ENCODE measurements at places on chromosomes 2 and 18. TPM values are rescaled to one million over a fixed set of nuclear protein-coding genes. Genes with fewer than 3 reads are reported as not detected.

ASXL3 gene
- total RNA-seq, result not detected

PROKR1 gene
- total RNA-seq, result not detected

STARD7 gene
- 170 TPM for total RNA-seq

PSMA8 gene
- total RNA-seq, result not detected

DLX1 gene
- total RNA-seq, result under 0.01 TPM

G6PC2 gene
- not detected for total RNA-seq

RTP5 gene
- total RNA-seq, result not detected

FAM228A gene
- 0.28 TPM for total RNA-seq

RNMT gene
- total RNA-seq, result 12.5 TPM

VWC2L gene
- not detected for total RNA-seq

WNT6 gene
- total RNA-seq, result not detected

CERKL gene
- total RNA-seq, result not detected

ASB3 gene
- total RNA-seq, result 23.8 TPM

COBLL1 gene
- total RNA-seq, result 5.7 TPM

MOB1A gene
- total RNA-seq, result 77.2 TPM

GKN2 gene
- total RNA-seq, result not detected

POTEI gene
- total RNA-seq, result 0.09 TPM

CIDEA gene
- total RNA-seq, result 0.81 TPM

DYSF gene
- total RNA-seq, result 87.3 TPM

FBXO48 gene
- 0.28 TPM for total RNA-seq

DCDC2C gene
- total RNA-seq, result not detected

VWA3B gene
- total RNA-seq, result not detected

ERMN gene
- total RNA-seq, result not detected

DGKD gene
- total RNA-seq, result 14.1 TPM

SSB gene
- total RNA-seq, result 112 TPM

LIMS3 gene
- total RNA-seq, result 28.2 TPM

RNF152 gene
- total RNA-seq, result 41.8 TPM

CDK5R2 gene
- not detected for total RNA-seq

GCKR gene
- total RNA-seq, result 6.7 TPM
